ENCODE measurements at places on chromosomes 1 and 21. TPM values are rescaled to one million over a fixed set of nuclear protein-coding genes. Genes with fewer than 3 reads are reported as not detected.

The OLFM3 gene
- 0.41 TPM for total RNA-seq

The OR6K3 gene
- not detected for total RNA-seq

The CNR2 gene
- total RNA-seq = 0.57 TPM

The LMOD1 gene
- total RNA-seq = 33.3 TPM

The FTCD gene
- total RNA-seq = 51.6 TPM

The NCAM2 gene
- 0.82 TPM for total RNA-seq

The ZNF695 gene
- total RNA-seq = 0.44 TPM

The UMODL1 gene
- not detected for total RNA-seq

The KCNE2 gene
- total RNA-seq = not detected

The PLD5 gene
- 0.47 TPM for total RNA-seq

The IPP gene
- total RNA-seq = 20.0 TPM

The OR10Z1 gene
- not detected for total RNA-seq

The SERTAD4 gene
- 9.2 TPM for total RNA-seq

The NEGR1 gene
- total RNA-seq = 10.2 TPM

The RGS8 gene
- not detected for total RNA-seq

The SFT2D2 gene
- total RNA-seq = 89.3 TPM

The TMEM51 gene
- total RNA-seq = 48.4 TPM

The PAQR6 gene
- total RNA-seq = 4.2 TPM

The PLEKHG5 gene
- total RNA-seq = 14.0 TPM

The NR0B2 gene
- total RNA-seq = 0.79 TPM

The FALEC gene
- total RNA-seq = not detected

The ATP6V1G3 gene
- total RNA-seq = 1.9 TPM

The CHRM3 gene
- total RNA-seq = 2.9 TPM

The CD160 gene
- 0.60 TPM for total RNA-seq

The AIRE gene
- 0.25 TPM for total RNA-seq

The GFI1 gene
- total RNA-seq = 3.8 TPM

The GNG5 gene
- 87.9 TPM for total RNA-seq

The NPHS2 gene
- 1.2 TPM for total RNA-seq

The FAAH gene
- total RNA-seq = 39.3 TPM

The IFI44L gene
- 20.6 TPM for total RNA-seq

The PLEKHN1 gene
- 14.3 TPM for total RNA-seq

The BMP8B gene
- total RNA-seq = 4.9 TPM

The VASH2 gene
- 0.57 TPM for total RNA-seq

The CASZ1 gene
- total RNA-seq = 33.0 TPM

The SLC2A1 gene
- 55.9 TPM for total RNA-seq

The C1orf185 gene
- not detected for total RNA-seq

The OBSCN gene
- total RNA-seq = 30.0 TPM

The ZNF697 gene
- 8.3 TPM for total RNA-seq

The POFUT2 gene
- total RNA-seq = 30.2 TPM

The ASTN1 gene
- total RNA-seq = 0.25 TPM

The FCRL1 gene
- total RNA-seq = 5.7 TPM

All from kidney (tissue), 22 donors.